ENCODE measurements at places on chromosomes 3 and 15. TPM values are rescaled to one million over a fixed set of nuclear protein-coding genes. Genes with fewer than 3 reads are reported as not detected.

- H3K27ac ChIP-seq, result no peak overlapping the region
- H3K4me3 ChIP-seq, result no peak overlapping the region
- DNase-seq, result no peak
- H3K4me1 ChIP-seq, result no peaks in the 10 kb centered on the region
- H3K36me3 ChIP-seq, result no peaks in the 10 kb centered on the region
Observed at GRCh38 chr15:59968314-59968713, 35.8 kb upstream of the FOXB1 start.

- peaks cover 2% of the 10 kb centered on the region for H3K4me1 ChIP-seq
- H3K4me3 ChIP-seq, result no peak overlapping the region
- H3K27ac ChIP-seq, result no peak overlapping the region
- no peaks in the 10 kb centered on the region for H3K36me3 ChIP-seq
Observed at GRCh38 chr15:49815950-49816349, 195.1 kb downstream of the DTWD1 start.

GRCh38 chr3:101744811-101745210, 20.4 kb downstream of the CEP97 start:
- no peaks in the 10 kb centered on the region for H3K36me3 ChIP-seq
- no peak overlapping the region for H3K27ac ChIP-seq
- no peak overlapping the region for H3K4me3 ChIP-seq
- no peak for DNase-seq

GRCh38 chr15:86685263-86685662, 605.6 kb downstream of the AGBL1 start:
- H3K4me1 ChIP-seq, result no peaks in the 10 kb centered on the region
- no peak overlapping the region for H3K4me3 ChIP-seq
- no peaks in the 10 kb centered on the region for H3K36me3 ChIP-seq
- H3K27me3 ChIP-seq, result no peaks in the 10 kb centered on the region
- H3K27ac ChIP-seq, result no peak overlapping the region
- DNase-seq, result no peak

The NRG4 gene
- total RNA-seq, result not detected

The CLDN16 gene
- total RNA-seq, result not detected

DNA sequence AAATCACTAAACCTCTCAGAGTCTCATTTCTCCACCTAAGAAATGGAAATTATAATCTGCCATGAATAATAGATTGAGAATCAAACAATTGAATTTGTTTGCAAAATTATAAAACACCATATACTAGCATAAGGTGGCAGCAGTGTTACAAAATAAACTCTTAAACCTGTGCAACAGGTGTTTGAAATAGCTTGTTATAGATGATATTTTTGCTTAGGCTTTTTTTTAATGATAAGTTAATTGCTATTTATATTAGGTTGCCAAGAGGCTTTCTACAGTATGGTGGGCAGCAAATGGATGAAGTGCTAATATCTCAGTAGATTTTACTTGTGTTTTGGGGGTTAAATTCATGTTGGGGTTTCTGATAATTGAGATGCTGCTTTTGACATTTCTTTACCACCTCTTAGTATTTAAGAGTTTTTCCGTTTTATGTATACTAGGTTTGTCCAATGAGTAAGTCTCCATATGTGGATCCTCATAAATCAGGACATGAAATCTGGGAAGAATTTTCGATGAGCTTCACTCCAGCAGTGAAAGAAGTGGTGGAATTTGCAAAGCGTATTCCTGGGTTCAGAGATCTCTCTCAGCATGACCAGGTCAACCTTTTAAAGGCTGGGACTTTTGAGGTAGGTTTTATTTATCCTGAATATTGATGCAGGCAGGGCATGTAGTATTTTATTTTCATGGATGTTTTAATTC, 19.6 kb downstream of the NR1D2 start:
- H3K27me3 ChIP-seq, result no peaks in the 10 kb centered on the region
- H3K4me3 ChIP-seq, result no peak overlapping the region
- no peak overlapping the region for H3K27ac ChIP-seq
- H3K36me3 ChIP-seq, result peaks cover 4% of the 10 kb centered on the region

DNA sequence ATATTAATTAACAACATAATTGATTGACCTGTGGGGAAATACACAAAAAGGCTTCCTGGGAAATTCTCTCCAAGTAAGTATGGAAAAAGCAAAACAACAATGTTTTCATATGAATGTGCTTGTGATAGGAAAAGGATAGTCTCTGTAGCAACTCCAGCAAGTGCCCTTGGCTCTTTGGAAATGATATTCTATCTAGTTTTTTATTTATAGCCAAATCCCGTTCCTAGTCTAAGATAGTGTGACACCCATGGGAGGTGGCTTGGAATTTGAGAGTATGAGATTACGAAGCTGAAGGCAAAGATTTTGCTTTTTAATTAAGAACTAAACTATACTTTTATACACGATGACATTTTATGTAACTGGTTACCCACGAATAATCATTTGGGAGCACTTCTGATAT, 119.9 kb downstream of the PDZRN3 start:
- H3K4me1 ChIP-seq, result peaks cover 27% of the 10 kb centered on the region
- H3K27ac ChIP-seq, result no peak overlapping the region
- no peaks in the 10 kb centered on the region for H3K36me3 ChIP-seq
- no peak for DNase-seq

DNA sequence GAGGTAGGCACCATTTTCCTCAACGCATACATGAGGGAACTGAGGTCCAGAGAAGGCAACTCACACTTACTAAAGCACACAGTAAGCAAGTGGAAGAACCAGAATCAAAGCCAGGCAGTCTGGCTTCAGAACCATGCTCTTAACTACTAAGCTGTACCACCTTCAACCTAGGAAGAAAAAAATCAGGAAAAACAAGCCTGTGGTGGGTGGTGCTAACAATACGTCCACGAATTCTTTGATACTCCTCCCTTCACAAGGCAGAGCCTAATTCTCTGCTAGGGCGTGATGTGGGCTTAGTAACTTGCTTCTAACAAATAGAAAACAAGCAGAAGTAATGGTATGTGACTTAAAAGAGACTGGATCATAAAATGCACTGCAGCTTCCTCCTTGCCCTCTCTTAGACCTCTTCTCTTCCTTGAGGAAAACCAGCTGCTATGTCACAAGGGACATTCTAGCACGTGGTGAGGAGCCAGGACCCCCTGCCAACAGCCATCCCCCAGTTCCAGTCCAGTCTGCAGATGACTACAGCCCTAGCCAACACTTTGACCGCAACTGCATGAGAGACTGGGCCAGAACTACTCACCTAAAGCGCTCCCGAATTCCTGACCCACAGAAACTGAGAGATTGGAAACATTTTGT, 36.9 kb downstream of the HACD2 start:
- H3K27ac ChIP-seq, result no peak overlapping the region
- H3K4me1 ChIP-seq, result no peaks in the 10 kb centered on the region
- H3K27me3 ChIP-seq, result no peaks in the 10 kb centered on the region
- no peak for DNase-seq

DNA sequence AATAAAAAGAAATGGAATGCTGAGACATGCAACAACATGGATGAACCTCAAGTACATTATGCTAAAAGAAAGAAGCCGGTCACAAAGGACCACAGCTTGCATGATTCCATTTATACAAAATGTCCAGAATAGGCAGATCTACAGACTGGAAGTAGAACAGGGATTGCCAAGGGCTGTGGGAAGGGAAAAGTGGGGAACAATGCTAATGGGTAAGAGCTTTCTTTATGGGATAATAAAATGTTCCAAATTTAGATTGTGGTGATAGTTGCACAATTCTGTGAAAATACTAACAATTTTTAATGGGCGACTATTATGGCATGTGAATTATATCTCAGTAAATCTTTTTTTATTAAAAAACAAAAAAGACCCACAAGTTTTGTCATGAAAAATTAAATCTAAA, 106.2 kb downstream of the TMCO5A start:
- H3K4me1 ChIP-seq, result no peaks in the 10 kb centered on the region
- no peak for DNase-seq
- no peaks in the 10 kb centered on the region for H3K36me3 ChIP-seq
- no peak overlapping the region for H3K4me3 ChIP-seq

The UTS2B gene
- 0.42 TPM for total RNA-seq

The GOLGA8H gene
- 1.3 TPM for total RNA-seq

DNA sequence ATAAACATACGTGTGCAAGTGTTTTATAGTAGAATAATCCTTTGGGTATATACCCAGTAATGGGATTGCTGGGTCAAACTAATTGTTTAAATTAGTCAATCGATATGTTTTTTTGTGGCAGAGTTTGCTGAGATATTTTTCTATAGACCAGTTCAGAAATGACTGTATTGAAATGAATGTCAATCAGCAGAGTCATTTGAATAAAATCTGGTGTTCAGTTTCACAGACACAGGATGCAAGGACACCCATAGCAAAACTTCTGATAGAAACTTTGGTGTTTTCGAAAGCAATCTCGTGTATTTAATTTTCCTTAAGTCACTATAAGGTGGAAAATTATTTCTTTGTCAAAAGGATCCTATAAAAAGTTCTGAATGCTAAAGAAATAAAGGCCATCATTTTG, 434.4 kb downstream of the RAP2B start:
- H3K4me1 ChIP-seq, result no peaks in the 10 kb centered on the region
- H3K36me3 ChIP-seq, result no peaks in the 10 kb centered on the region
- no peaks in the 10 kb centered on the region for H3K27me3 ChIP-seq
- no peak overlapping the region for H3K4me3 ChIP-seq

DNA sequence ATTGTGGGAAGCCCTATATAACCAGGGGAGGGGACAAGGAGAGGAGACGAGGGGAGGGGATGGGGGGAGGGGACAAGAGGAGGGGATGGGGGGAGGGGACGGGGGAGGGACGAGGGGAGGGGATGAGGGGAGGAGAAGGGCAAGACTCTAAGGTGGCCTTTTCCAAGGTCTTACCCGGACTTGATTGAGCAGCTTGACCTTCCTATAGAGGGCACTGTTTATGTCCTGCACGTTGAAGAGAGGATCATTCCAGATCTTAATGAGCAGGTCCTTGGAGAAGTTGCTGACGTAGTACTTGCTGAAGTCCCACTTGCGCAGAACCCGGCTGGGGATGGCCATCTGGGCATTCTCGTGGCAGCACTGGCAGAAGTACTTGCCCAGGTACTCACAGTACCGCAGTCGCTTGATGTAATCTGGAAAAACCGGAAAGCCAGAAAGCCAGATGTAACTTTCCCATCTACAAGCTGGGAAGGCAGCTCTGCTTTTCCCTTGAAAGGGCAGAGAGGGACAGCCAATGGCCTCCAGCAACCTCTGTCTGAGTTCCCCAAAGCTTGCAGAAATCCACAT, 55.7 kb downstream of the RUBCN start:
- no peaks in the 10 kb centered on the region for H3K27me3 ChIP-seq
- no peaks in the 10 kb centered on the region for H3K4me1 ChIP-seq
- no peak overlapping the region for H3K4me3 ChIP-seq

DNA sequence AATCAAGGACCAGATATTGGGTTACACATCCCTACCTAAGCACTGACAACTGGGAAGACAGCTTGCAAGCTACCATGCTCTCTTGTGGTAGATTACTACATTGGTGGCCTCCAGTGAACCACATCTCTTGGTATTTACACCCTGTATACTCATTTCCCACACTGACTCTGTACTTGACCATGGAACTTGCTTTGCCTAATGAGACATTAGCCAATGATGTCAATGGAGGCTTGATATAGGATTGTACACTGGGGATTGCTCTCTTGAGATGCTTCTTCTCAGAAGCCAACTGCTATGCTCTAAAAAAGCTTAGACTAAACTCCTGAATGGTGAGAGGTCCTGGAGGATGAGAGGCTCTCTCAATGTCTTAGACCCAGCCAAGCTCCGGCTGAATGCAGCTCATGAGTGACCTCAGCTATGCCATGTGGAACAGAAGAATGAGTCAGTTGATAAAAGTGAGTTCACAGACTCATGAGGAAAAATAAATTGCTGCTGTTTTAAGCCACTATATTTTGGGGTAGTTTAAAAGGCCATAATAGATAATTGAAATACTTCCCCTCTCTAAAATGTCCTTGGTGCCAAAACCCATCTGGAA, 61.5 kb upstream of the GALNT15 start:
- H3K27me3 ChIP-seq, result no peaks in the 10 kb centered on the region
- no peaks in the 10 kb centered on the region for H3K36me3 ChIP-seq
- no peak overlapping the region for H3K4me3 ChIP-seq
- no peak for DNase-seq
- peaks cover 6% of the 10 kb centered on the region for H3K4me1 ChIP-seq
- H3K27ac ChIP-seq, result no peak overlapping the region

DNA sequence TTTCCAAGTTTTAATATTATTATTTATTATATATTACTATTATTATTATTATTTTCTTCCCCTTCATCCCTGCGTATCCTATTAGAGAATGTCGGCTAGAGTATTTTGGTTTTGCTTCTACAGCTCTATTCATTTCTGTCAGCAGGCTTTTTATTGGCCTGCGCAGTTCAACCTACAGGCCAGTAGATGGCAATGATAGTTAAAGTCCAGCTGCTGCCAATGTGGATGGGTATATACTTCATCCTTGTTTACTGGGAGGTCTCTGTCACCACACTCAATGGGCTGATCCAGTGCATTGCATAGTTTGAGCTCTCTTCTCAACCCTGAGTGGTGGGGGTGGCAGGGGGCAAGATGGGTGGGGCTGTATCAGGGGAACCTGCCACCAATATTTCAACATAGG, 799.8 kb downstream of the NSUN3 start:
- no peaks in the 10 kb centered on the region for H3K27me3 ChIP-seq
- no peak overlapping the region for H3K27ac ChIP-seq
- H3K4me1 ChIP-seq, result no peaks in the 10 kb centered on the region
- no peak overlapping the region for H3K4me3 ChIP-seq
- DNase-seq, result no peak

GRCh38 chr3:55518451-55518850, 31.3 kb upstream of the WNT5A start:
- no peaks in the 10 kb centered on the region for H3K36me3 ChIP-seq
- no peak overlapping the region for H3K27ac ChIP-seq
- DNase-seq, result no peak
- H3K27me3 ChIP-seq, result no peaks in the 10 kb centered on the region
- H3K4me3 ChIP-seq, result no peak overlapping the region

DNA sequence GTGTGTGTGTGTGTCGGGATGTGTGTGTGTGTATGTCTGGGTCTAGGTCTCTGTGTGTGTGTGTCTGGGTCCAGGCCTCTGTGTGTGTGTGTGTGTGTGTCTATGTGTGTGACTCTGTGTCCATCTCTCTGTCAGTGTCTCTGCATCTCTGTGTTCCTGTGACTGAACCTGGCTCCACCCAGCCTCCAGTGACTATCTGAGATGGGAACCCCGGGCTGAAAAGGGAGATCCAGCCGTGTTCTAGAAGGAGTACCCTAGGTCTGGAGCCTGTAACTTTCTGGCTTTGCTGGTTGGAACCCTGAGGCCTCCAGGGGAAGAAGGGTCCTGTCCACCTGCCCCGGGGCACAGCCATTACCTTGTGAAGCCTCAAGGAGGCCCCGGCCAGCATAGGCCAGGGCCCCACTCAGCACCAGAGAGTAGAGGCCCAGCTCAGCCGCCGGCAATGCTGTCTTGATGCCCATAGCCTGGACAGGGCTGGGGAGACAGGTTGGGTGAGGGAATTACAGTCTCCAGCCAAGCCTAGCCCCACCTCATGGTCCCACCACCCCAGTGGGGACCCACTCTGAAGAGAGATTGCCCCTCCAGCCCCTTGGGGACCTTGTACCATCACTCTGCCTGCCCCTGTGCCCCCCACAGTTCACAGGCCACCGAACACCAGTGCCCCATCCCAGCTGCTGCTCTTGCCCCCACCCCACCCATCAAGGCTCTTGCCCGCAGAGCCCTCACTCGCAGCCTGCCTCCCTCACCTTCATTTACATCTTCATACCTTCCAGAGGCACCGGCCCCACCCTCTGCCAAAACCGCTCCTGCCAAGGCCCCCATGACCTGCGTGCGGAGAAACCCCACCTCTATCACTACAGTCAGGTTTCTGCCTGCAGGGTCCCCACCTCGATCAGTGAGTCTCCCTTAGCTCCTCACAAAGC, 2.0 kb downstream of the HHATL start:
- DNase-seq, result peak; percentile 32
- no peak overlapping the region for H3K4me3 ChIP-seq
- H3K36me3 ChIP-seq, result no peaks in the 10 kb centered on the region
- H3K4me1 ChIP-seq, result no peaks in the 10 kb centered on the region
- no peaks in the 10 kb centered on the region for H3K27me3 ChIP-seq
- no peak overlapping the region for H3K27ac ChIP-seq

Measured in aorta (tissue), 5 donors.